H1 (cell line): ENCODE measurements at places on chromosomes 6 and 20.

- DNase-seq, result no peak
These were observed 1.1 kb upstream of the RNGTT start for GRCh38 chr6:88964509-88964908.

- DNase-seq, result no peak
These were observed 124.6 kb downstream of the REV3L start for GRCh38 chr6:111358454-111358853.

- no peak for DNase-seq
These were observed 23.1 kb downstream of the ZC3H12D start for GRCh38 chr6:149461670-149462069.

DNA sequence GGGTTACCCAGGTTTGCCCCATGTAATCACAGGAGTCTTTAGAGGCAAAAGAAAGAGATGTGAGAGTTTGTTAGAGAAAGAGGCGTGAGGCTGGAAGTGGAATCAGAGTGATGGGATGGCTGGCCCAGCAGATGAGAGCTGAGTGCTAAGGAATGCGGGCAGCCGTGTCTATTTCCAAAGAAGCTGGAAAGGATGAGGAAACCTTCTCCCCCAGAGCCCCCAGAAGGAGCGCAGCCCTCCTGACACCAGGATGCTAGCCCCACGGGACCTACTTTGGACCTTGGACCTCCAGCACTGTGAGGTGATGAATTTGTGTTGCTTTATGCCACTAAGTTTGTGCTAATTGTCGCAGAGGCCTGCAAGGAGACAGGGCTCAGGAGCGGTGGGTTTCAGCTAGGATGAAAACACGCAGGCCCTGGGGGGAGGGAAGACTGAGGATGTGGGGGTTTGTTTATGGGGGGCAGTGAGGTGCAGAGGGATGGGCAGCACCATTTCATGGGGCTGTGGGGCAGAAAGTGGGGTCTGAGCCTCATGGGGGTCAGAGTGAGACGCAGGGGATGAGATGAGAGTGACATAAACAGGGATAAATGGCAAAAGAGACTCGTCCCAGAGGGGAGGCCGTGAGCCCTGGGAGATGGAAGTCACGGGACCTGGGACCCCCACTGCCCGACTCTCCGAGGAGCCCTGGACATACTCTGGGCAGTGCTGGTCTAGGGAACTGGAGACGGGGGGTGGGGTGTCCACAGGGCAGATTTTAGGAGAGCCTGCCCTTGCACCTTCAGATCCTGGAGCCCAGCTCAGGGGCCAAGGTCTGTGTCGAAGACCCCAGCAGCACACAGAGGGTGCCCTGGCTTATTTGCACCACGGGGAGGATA, 160.2 kb downstream of the NFATC2 start:
- DNase-seq, result no peak

GRCh38 chr6:168162366-168162765, 83.4 kb upstream of the FRMD1 start:
- no peak for DNase-seq

DNA sequence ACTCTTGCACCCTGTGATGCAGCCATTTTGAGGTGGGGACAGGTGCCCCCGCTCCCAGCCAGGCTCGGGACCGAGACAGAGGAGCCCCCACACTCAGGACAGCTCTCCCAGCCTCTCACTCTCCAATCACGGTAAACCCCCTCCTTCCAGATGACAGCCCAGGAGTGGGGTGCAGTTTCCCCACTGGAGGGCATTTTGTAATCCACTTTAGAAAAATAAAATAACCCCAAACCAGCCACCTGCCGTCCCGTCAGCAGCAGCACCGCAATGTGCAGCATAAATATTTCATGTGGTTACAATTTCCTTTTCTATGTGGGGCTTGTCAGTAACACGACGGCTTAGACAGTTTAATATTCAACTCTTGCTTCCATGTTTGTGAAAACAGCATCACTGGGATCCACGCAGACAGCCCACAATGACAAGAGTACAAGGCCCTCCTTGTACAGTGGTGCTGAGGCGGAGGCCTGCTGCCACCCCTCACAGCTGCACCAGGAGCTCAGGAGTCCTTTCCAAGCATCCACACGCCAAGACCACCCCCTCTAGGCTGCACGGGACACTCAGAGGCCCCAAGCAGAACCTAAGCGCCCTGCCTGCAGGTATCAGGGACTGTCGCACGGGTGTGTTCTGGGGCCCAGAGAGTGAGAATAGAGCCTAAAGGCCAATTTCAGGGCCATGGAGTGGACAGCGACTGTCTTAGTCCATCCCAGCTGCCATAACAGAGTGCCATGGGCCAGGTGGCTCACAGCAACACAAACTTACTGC, 116.7 kb downstream of the JPH2 start:
- DNase-seq, result no peak

- DNase-seq, result no peak
These were observed 38.6 kb upstream of the VSTM2L start for GRCh38 chr20:37864298-37864697.

DNA sequence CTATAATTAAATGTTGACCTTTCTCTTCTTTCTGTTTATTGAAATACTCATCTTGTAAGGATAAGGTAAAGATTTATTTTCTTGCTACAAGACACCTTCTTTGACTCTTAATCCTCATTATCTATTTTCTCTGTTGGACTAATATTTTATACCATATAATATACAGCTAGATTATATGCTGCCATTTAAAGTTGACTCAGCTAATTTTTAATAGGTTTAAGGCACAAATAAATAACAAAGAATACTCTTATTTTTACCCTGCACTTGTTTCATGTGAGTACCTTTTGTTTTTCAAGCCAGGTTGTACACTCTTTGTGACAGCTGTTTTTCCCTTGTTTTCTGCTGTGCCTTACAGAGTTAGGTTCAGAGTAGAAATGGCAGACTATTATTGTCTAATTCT, 83.9 kb upstream of the ASCC3 start:
- no peak for DNase-seq

DNA sequence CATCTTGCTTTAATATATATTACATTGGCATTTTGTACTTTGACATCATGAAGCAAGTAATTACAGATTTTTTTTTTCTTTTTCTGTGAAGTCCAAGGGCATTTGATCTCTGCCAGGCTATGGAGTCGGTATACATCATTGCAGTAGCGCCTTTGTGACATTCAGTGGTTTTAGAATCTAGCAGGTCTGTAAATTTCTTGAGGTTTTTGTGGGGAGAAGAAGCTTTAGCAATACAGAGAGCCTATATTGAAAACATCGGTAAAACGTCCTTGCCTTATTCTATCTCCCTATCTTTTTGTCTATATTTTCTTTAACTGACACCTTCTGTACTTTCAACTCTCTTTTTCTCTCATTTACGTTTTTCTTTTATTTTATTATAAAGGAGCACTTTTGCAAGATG, 47.2 kb downstream of the DUSP22 start:
- DNase-seq, result no peak

GRCh38 chr20:40010483-40010882, 678.6 kb downstream of the MAFB start:
- no peak for DNase-seq

DNA sequence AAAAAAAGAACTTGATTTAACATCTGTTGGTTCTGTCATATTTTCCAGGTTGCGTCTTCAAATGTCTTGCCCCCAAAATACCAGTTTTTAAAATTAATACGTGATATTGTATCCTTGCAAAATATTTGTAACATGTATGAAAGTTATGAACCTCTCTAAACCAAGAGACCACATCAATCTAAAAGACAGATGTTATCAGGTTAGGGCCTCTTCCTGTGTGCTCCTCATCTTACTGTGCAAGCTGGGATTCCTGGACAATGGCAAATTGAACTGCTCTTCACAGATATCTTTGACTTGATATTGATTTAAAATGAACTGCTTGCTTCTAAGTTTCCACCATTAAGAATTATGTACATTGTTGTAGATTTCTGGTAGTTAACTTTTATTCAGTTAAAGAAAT, 9.6 kb downstream of the TMEM239 start:
- no peak for DNase-seq

GRCh38 chr6:5898102-5898501, 108.6 kb downstream of the NRN1 start:
- no peak for DNase-seq

- no peak for DNase-seq
These were observed 153.3 kb downstream of the SCML4 start for GRCh38 chr6:107670792-107671199.

DNA sequence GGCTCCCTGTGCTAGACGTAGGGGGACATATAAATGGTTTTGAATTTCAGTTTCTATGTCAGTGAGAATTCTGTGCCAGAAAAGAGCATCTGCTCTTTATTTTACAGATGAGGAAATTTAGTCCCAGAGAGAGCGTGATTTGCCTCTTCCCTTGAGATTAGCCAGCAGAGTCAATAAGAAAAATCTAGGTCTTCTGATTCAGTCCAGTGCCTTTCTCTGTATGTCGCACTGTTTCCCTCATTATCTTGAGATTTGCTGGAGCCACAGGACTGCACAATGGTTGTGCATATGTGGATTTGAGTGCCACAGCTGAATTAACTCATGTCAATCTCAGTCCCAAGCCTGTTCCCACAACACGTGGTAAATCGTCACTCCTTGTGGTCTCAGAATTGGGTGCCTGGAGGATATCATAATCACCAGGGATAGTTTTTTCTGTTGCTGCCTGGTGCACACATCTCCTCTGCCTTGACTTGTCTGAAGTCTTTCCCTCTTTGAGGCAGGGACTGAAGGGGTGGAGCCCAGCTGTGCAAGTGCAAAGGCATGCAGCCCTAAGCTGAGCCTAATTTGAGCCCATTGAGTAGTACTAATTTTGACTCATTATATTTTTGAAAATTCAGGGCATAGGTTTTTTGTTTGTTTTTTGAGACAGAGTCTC, 276.7 kb downstream of the SOX4 start:
- no peak for DNase-seq

DNA sequence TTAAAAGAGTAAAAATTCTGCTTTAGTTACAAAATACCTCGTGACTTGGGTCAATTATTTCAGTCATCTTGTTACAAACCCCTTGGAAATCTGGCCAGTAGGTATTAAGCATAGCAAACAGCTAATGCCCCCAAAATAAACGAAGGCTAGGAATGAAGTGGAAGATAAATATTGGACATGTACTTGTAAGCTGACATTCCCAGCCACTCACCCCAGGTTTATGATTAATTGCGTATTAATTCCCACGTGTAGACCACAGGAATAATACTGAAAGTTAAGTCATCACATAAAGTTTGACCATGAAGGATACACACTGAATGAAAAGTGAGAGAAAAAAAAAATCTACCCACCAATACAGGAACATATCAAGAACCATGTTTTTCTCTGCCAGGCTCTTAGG, 936.5 kb upstream of the ADGRB3 start:
- no peak for DNase-seq

GRCh38 chr6:138559143-138559542, 59.8 kb upstream of the NHSL1 start:
- DNase-seq, result no peak

DNA sequence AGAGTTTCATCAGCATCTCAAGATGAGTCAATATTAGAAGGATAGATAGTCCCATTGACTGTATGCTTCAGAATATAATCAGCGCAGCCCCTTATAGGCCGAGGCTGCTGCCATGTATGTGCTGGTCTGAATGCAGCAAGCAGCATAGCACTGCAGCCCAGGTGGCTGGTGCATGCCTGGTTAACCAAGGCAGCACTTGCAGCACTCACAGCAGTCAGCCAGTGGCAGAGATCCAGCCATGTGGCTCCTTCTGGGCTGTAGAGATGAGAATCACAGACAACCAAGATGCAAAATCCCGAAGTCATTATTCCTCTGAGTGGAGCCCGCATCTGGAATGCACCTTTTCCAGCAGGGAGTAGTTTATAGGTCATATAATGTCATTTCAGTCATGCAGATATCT, 251.9 kb downstream of the UST start:
- peak; percentile 20 for DNase-seq

GRCh38 chr6:35181308-35181932, 32.3 kb upstream of the SCUBE3 start:
- no peak for DNase-seq

GRCh38 chr6:35035481-35036030, 105.6 kb downstream of the TCP11 start:
- DNase-seq, result no peak

DNA sequence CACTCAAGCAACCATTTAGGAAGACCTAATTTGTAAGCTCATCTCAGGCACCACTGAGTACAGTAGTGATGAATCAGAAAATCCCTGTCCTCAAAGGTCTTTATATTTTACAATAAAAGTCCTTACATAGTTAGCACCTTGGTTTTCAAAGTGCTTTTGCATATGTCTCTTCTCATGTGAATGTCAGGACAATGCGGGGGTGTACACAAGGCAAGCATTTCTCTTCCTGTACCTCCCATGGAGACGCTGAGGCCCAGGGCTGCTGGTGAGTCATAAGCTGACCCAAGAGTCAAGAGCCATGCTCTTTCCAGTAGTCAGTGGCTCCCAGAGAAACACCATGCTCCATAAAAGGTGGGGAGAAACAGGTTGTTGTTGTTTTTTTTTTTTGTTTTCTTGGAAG, 174.0 kb downstream of the GJA10 start:
- no peak for DNase-seq

GRCh38 chr6:6332811-6333244, 12.4 kb upstream of the F13A1 start:
- DNase-seq, result no peak

DNA sequence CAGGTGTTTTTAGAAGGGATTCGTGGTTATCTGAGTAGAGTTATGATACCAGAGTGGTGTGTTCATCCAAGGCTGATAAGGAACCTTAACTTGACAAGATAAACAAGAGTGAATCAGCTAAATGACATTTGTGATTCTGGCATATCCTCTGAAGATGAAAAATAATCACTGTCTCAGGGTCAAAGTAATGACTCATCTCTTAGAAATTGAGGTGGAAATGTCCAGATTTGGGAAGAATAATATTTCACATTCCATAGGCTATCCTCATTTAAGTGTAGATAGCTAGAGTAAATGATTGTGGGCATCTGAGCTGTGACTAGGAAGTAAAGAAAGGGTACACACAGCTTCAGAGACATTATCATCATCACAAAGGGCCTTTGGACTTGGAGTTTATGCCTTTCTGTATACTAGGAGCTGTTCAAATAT, 255.7 kb downstream of the GJA1 start:
- DNase-seq, result no peak

- DNase-seq, result no peak
These were observed 62.8 kb upstream of the TFB1M start for GRCh38 chr6:155377061-155377460.

DNA sequence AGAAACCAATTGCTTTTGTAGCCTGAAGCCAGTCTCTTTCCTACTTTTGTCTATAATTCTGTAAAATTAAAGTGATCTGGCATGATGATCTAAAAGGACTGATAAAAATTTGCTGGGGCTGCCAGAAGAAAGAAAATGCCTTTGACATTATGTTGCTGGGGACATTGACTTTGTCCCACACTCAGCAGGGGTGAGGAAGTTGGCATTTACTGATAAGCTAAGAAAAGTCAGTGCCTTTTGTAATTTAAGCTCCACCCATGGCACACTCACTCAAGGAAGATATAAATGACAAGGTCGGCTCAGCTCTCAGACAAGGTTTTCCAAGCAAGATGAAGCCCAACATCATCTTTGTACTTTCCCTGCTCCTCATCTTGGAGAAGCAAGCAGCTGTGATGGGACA, at the start of gene SEMG1:
Gene SEMG1 (plus strand): TSS at position 309 of the 400 bp plus-strand sequence. CDS start 21 bp downstream, at position 330.
- no peak for DNase-seq

DNA sequence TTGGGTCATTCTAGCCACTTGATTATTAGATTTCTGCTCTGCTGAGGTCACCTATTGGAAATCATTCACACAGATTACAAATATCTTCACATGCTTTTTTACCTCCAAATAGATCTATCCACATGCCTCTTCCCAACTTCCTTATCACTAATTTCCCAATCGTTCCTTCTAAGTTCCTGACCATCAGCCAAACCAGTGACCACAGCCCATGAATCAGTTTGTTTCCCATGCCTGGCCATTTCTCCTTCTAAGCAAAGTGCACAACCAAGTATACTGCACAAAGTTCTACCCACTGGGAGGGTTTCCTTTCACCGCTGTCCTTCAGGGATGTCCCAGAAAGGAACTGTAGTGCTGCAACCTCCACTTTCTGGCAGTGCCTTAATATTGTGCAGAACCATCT, 140.5 kb upstream of the SYNDIG1 start:
- DNase-seq, result no peak
